ENCODE measurements at places on chromosomes 16 and 17. TPM values are rescaled to one million over a fixed set of nuclear protein-coding genes. Genes with fewer than 3 reads are reported as not detected.

FOXF1 gene
- total RNA-seq: 73.6 TPM

MYCBPAP gene
- 6.3 TPM for total RNA-seq

ABCA10 gene
- total RNA-seq: 1.8 TPM

PFN1 gene
- total RNA-seq: 748 TPM

LRRC37A3 gene
- total RNA-seq: 10.0 TPM

PRAC2 gene
- total RNA-seq: not detected

AATK gene
- 47.5 TPM for total RNA-seq

TBC1D3 gene
- not detected for total RNA-seq

TMEM114 gene
- not detected for total RNA-seq

MRPL45 gene
- total RNA-seq: 26.3 TPM

MEIOB gene
- total RNA-seq: not detected

CD300LB gene
- total RNA-seq: 0.76 TPM

MYLK3 gene
- total RNA-seq: 1.3 TPM

NEUROD2 gene
- not detected for total RNA-seq

SOX15 gene
- not detected for total RNA-seq

P2RX5 gene
- total RNA-seq: 2.5 TPM

FN3K gene
- total RNA-seq: 10.8 TPM

All from upper lobe of left lung (tissue), 6 donors.